Upper lobe of right lung (tissue), 1 donor: ENCODE measurements at places on chromosomes 3 and 15. TPM values are rescaled to one million over a fixed set of nuclear protein-coding genes. Genes with fewer than 3 reads are reported as not detected.

CCDC13 gene
- total RNA-seq, result 0.87 TPM

EIF4A2 gene
- total RNA-seq, result 405 TPM

CDC25A gene
- 0.90 TPM for total RNA-seq

HTR3E gene
- total RNA-seq, result not detected

ATRIP gene
- 5.3 TPM for total RNA-seq

MASP1 gene
- 5.9 TPM for total RNA-seq

TMEM40 gene
- total RNA-seq, result not detected

UACA gene
- 39.9 TPM for total RNA-seq

SERINC4 gene
- not detected for total RNA-seq

DNA sequence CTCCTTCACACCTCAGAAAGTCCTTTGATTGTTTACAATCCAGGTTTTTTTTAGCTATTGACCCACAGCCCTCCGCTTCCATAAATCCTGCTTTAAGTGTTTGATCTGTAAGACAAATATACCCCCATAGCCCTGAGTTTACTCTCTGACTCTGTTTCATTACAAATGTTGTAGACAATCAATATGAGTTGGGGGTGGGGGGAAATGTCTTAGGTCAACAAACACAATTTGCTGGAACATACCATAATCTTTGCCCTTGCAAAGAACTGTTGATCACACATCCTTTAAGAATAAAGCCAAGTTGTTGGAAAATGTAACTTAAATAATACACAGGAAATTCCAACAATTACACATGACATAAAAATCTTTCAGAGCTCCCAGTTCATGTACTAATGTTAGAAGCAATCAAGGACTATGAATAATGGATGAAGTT lies 301.8 kb upstream of the SEMA6D start:
- no peak overlapping the region for H3K27ac ChIP-seq
- no peaks in the 10 kb centered on the region for H3K36me3 ChIP-seq
- no peak for DNase-seq
- no peak overlapping the region for H3K4me3 ChIP-seq
- H3K4me1 ChIP-seq, result peaks cover 5% of the 10 kb centered on the region

DNA sequence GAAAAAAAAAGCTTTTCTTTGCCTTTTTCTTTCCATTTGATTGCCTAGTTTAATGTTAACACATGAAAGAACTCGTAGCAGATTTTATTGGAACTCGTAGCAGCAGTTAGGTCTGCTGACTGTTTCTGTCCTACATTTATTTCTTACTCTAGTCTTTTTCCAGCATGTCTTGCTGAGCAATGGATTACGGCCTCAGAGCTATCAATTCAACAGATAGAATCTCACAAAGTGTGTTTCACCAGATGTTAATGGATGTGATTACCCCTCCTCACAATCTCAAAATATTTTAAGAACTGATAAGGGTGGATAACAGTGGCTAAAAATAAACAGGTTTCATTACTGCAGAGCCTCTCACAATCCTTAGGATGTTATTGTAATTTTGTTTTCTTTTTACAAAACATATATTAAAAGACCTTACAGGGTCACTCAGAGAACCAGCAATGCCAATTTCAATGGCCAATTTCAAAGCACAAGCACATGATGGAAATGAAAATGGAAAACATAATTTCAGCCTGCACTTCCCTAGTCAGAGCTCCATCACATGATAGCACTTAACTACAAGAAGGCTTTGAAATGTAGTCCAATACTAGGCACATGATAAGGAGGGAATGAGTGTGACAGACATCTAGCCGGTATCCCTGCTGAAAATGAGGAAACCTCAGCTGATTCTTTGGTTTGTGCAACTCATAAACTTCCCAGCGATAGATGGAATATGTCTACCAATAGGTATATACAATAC lies 838.1 kb upstream of the SEMA6D start:
- no peaks in the 10 kb centered on the region for H3K27me3 ChIP-seq
- H3K36me3 ChIP-seq, result no peaks in the 10 kb centered on the region
- H3K4me3 ChIP-seq, result no peak overlapping the region
- no peak overlapping the region for H3K27ac ChIP-seq

DNA sequence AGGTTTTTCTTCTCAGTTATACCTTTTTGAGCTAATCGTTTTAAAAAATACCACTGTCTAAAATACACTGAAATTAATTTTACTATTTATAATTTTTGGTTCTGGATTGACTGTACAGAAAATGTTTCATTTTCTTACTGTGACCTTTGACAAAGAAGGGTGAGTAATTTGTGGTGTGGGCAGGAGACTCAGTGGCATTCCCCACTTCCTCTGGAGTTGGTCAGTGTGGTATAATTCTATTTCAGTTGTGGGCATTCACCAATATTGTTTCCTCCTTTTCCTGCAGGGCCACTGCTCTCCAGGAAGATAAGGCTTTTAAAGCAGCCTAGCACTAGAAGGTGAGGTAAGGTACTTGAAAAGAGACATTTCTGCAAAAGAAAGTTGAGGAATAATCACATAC lies 6.5 kb downstream of the DAG1 start:
- no peak overlapping the region for H3K27ac ChIP-seq
- peaks cover 27% of the 10 kb centered on the region for H3K36me3 ChIP-seq
- H3K4me1 ChIP-seq, result peaks cover 12% of the 10 kb centered on the region
- no peak for DNase-seq
- H3K27me3 ChIP-seq, result no peaks in the 10 kb centered on the region
- H3K4me3 ChIP-seq, result no peak overlapping the region

DNA sequence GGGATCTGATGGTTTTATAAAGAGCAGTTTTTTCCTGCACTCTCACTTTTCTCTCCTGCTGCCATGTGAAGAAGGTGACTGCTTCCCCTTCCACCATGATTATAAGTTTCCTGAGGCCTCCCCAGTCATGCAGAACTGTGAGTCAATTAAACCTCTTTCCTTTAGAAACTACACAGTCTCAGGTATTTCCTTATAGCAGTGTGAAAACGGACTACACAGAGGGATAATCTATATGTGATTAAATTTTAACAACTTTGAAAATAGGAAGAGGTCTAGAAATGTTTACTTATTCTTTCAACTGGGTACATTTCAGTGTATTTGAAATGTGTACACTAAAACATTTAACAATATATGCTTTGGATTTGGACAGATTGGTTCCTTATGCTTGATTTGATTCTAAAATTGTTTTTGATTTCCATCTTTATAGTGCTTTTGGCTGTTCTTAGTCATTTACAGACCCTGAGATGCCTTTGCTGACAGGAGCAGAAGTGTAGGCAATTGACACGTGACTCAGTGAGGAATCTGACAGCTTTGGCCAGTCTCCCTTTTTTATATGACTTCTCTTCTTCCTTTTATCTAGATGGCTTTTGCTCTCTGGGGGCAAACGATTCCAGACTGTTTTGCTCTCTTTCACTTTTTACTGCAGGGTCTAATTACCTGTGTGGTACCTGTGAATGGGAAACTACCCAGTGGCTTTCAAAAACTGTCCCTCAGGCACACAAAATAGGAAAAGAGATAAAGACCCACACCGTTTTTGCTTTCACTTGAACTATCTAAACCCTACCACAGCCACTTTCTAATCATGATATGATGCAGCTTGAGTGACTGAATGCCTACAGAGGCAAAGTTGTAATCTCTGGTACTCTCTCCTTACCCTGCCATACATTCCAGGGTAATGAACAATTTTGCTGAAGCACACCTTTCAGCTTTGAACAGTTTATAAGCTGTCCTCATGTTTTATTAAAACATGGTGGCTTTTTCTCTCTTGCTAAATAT lies 422.6 kb downstream of the ROBO1 start:
- no peak for DNase-seq
- no peaks in the 10 kb centered on the region for H3K4me1 ChIP-seq
- H3K36me3 ChIP-seq, result no peaks in the 10 kb centered on the region
- H3K27me3 ChIP-seq, result no peaks in the 10 kb centered on the region
- H3K27ac ChIP-seq, result no peak overlapping the region

DNA sequence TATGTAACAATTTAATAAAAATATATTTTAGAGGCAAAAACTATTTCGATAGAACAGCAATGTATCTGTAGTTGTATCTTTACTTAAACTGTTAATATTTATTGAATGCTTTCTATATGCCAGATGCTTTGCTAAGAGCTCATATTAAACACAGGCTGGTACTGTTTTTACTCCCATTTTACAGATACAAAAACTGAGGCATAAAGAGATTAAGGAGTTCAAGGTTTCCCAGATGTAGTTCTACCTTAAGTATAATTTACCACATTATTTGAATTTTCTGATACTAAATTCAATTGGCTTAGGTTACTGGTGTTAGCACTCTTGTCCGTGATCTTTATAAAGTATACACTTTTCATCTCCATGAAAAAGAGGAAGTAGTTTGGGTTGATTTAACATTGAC lies 149.8 kb downstream of the ROBO2 start:
- H3K27ac ChIP-seq, result no peak overlapping the region
- no peaks in the 10 kb centered on the region for H3K4me1 ChIP-seq
- H3K27me3 ChIP-seq, result no peaks in the 10 kb centered on the region
- H3K4me3 ChIP-seq, result no peak overlapping the region
- DNase-seq, result no peak

DNA sequence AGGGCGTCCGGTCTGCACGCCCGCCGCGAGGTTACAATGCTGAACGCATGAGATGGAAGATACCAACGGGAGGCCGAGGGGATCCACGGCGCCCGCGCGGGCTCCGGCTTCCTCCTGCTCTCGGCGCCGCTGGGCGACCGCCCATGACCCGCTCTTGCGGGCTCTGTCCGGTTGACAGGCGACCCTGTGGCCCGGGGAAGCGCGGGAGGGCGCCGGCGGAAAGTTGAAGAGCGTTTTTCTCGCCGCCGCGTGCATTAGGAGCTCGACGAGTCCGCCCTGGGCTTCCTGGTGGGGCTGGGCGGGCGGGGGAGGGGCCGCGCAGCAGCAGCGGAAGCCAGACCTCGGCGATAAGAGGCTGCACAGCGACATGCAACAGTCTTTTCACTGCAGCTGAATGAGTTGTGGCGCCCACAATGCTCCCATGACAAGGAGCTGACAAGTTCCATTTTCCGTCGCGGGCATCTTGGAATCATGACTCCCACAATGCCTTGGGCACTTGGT lies at the start of gene MBNL1:
TSS of gene MBNL1 (plus strand) at position 375 of the 501 bp plus-strand sequence. CDS start 31,265 bp downstream, outside the sequence.
- no peaks in the 10 kb centered on the region for H3K36me3 ChIP-seq
- peak; percentile 91 for DNase-seq
- no peaks in the 10 kb centered on the region for H3K27me3 ChIP-seq
- H3K4me3 ChIP-seq, result peak within 1 kb of the TSS; percentile 89
- H3K27ac ChIP-seq, result peak within 1 kb of the TSS; percentile 98
- H3K4me1 ChIP-seq, result peaks cover 33% of the 10 kb centered on the region

DNA sequence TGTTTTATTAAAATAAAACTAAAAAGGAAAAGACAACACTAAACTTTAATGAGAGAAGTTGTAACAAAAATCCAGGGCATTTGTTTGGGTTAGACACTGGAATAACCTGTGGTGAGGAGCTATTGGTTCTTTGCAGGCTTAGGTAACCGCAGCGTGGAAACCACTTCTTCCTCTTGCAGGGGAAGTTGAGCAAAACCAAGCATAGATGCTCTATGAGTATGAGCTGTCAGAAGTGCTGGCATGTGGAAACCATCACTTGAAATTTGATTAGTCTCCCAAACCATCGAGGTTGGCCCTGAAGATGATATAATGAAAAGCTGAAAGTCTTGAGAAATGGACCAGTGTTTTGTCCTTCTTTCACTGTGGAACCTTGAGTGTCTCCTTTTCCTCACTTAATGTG lies 127.1 kb upstream of the RBMS3 start:
- H3K36me3 ChIP-seq, result no peaks in the 10 kb centered on the region
- H3K27ac ChIP-seq, result no peak overlapping the region
- H3K4me1 ChIP-seq, result no peaks in the 10 kb centered on the region
- no peaks in the 10 kb centered on the region for H3K27me3 ChIP-seq
- no peak for DNase-seq

DNA sequence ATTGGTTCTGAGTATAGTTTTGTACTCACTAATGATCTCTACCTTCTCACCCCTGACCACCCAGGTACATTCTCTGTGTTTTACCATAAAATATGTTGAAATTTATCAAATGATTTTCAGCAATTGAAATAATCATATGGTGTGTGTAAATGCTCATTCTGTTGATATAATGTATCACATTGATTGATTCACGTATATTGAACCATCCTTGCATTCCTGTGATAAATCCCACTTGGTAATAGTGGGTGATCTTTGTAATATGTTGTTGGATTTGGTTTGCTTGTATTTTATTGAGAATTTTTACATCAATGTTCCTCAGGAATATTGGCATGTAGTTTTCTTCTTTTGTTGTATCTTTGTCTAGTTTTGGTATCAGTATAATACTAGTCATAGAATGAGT lies 1497.6 kb downstream of the OTOL1 start:
- no peaks in the 10 kb centered on the region for H3K4me1 ChIP-seq
- H3K27me3 ChIP-seq, result no peaks in the 10 kb centered on the region
- no peak for DNase-seq

GRCh38 chr15:41499109-41499851 lies 5.6 kb downstream of the ITPKA start:
- H3K4me1 ChIP-seq, result peaks cover 42% of the 10 kb centered on the region
- H3K27me3 ChIP-seq, result peaks cover 89% of the 10 kb centered on the region
- no peak overlapping the region for H3K27ac ChIP-seq
- no peak overlapping the region for H3K4me3 ChIP-seq
- no peaks in the 10 kb centered on the region for H3K36me3 ChIP-seq

GRCh38 chr15:81049835-81050234 lies 49.1 kb downstream of the TLNRD1 start:
- no peaks in the 10 kb centered on the region for H3K36me3 ChIP-seq
- no peak overlapping the region for H3K4me3 ChIP-seq
- H3K27me3 ChIP-seq, result no peaks in the 10 kb centered on the region
- no peak overlapping the region for H3K27ac ChIP-seq
- H3K4me1 ChIP-seq, result no peaks in the 10 kb centered on the region

DNA sequence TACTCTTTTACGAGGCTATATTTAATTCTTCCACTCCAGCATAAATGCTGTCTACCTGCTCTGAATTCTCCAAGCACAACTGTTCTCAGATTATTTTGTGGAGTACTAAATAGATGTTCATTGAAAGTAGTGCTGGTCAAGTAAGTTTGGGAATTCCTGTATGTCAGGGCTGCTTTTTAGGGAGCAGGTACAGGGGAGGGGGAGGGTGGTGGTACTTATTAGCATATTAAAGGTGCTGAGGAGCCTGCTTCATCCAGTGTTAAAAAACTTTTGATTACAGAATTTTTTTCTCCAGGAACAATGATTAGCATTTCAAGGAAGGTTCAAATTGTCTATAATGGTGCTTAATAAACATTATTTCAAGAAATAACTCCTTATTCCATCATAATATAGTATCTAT lies 59.2 kb downstream of the PPM1L start:
- no peaks in the 10 kb centered on the region for H3K36me3 ChIP-seq
- H3K4me3 ChIP-seq, result no peak overlapping the region
- H3K4me1 ChIP-seq, result peaks cover 4% of the 10 kb centered on the region
- no peak overlapping the region for H3K27ac ChIP-seq
- H3K27me3 ChIP-seq, result no peaks in the 10 kb centered on the region

- H3K27ac ChIP-seq, result no peak overlapping the region
- peaks cover 7% of the 10 kb centered on the region for H3K36me3 ChIP-seq
- no peaks in the 10 kb centered on the region for H3K4me1 ChIP-seq
- H3K27me3 ChIP-seq, result no peaks in the 10 kb centered on the region
- no peak overlapping the region for H3K4me3 ChIP-seq
Observed at GRCh38 chr3:72782521-72782920, 65.7 kb downstream of the SHQ1 start.

DNA sequence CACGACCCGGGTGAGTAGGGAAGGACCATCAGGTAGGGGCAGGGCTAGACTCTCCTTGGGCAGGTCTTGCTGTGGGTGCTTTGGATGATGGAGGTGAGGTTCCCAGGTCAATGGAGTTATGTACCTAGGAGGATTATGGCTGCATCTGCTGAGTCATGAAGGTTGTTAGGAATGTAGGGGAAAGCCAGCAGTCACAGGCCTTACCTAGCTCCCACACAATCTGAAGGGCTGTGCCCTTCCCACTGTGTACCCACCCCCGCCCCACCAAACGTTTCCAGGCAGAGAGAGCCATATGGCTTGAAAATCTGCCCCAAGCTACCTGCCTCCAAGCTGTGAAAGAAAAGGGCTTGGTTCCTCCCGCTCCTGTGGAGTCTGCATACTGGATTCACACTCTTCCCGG lies 573.4 kb upstream of the DPPA4 start:
- DNase-seq, result no peak
- no peaks in the 10 kb centered on the region for H3K27me3 ChIP-seq
- H3K36me3 ChIP-seq, result no peaks in the 10 kb centered on the region
- no peak overlapping the region for H3K4me3 ChIP-seq
